ENCODE measurements at places on chromosomes 7 and 10.
A peak's percentile ranks its signal among the peaks of the same experiment; 100 is the strongest.

- peak; percentile 72 for DNase-seq
These were observed 228.7 kb downstream of the FRMD4A start for GRCh38 chr10:14102056-14102455.

DNA sequence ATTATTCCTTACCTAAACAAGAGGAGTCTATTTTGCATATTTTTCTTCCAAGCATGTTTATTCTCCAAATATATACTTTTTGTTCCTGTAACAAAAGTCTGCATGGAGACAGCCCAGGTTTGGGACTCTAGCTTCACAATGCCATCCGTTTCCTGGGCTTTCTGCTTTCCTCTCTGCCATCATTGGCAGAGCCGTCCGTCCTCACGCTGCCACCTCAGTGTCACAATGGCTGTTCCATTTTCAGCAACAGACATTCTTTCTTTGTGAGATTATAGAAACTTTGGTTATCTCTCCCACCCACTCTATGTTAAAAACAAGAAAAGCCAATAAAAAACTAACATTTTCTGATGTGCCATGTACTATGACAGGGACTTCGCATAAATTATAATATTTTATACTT lies 825.2 kb downstream of the REEP3 start:
- DNase-seq: no peak

DNA sequence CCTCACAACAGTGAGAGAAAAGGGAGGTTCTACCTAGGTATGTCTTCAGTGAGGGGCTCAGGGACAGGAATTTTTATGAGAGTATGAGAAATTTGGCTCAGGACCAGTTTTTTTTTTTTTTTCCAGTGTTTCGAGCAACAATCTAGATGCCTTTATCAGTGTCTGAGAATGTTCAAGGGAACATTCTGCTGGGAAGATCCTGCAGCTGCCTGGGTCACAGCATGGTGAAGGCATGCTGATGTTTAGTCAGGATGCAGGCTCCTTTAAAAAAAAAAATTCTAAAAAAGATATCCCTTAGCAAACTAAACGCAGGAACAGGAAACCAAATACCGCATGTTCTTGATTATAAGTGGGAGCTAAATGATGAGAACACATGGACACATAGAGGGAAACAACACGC lies 31.0 kb downstream of the SBDS start:
- peak; percentile 76 for DNase-seq

- peak; percentile 34 for DNase-seq
These were observed 26.5 kb upstream of the CNTNAP2 start for GRCh38 chr7:146090023-146090645.

DNA sequence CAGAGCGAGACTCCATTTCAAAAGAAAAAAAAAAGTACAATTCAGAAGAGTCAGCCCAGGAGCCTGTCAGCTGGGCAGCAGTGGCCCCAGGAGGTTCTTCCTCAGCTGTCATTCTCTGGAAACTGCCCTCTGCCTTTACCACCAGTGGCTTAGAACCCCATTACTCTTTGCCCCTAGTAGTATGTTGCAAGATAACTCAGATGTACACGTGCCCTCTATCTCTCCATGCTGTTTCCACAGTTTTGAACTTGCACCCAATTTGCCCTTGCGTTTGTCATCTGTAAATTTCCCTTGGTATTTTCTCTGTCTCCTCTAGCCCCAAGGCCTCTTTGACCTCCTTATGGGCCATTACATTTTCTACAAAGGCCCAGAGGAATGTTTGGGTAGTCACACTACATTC lies 56.7 kb upstream of the PRKAR2B start:
- no peak for DNase-seq

GRCh38 chr10:18429335-18429734 lies 222.1 kb downstream of the NSUN6 start:
- no peak for DNase-seq

DNA sequence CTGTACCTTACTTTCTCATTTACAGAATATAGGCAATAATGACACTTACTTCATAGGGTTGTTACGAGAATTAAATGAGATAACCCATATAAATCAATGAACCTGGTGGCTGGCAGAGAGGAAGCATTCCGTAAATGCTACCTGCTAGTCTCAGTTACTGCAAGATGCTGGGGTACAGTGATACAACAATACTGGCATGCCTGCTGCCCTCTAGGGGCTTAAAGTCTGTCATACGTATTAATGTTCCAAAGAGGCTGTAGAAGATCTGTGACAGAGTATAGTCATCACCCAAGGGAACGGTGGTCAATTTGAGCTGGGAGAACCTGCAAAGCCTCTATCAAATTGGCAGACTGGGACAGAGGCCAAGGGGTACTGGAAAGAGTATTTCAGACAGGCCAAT lies 421.5 kb downstream of the GPAM start:
- no peak for DNase-seq

DNA sequence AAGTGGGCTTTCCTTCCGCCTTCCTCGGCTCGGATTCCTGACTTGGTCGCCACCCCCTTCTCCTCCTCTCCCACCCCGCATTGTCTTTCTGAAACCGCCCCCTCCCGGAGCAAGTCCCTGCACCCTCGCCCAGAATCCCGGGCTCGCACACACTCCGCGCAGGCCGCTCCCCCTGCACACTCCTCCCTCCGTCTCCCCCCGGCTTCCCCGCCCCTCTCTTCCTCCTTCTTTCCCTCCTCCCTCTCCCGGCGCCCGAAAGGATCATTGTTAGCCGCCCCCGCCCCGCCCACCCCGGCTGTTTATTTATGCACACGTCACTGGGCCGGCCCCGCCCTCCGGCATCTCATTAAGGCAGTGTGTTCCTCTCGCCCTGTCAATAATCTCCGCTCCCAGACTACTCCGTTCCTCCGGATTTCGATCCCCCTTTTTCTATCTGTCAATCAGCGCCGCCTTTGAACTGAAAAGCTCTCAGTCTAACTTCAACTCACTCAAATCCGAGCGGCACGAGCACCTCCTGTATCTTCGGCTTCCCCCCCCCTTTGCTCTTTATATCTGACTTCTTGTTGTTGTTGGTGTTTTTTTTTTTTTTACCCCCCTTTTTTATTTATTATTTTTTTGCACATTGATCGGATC lies at the start of gene TCF7L2:
TSS of gene TCF7L2 (plus strand) at position 373 of the 633 bp plus-strand sequence. CDS start 510 bp downstream, outside the sequence.
- peak; percentile 98 for DNase-seq

GRCh38 chr10:7488418-7488829 lies 77.6 kb upstream of the SFMBT2 start:
- DNase-seq: peak; percentile 64

Data from iris pigment epithelial cell (primary cell).